Testis (tissue), 5 donors: ENCODE measurements at places on chromosomes 7 and 10. TPM values are rescaled to one million over a fixed set of nuclear protein-coding genes. Genes with fewer than 3 reads are reported as not detected.

Gene AVL9
- total RNA-seq, result 46.8 TPM

Gene LBX1
- total RNA-seq, result 0.12 TPM

Gene CDH23
- 125 TPM for total RNA-seq

Gene CDK1
- total RNA-seq, result 11.8 TPM

Gene MMRN2
- total RNA-seq, result 14.9 TPM

Gene IKZF1
- total RNA-seq, result 10.4 TPM

Gene ADAP1
- 6.1 TPM for total RNA-seq

Gene PLPP4
- total RNA-seq, result 21.9 TPM

Gene TPST1
- total RNA-seq, result 34.7 TPM

Gene CNTNAP2
- 4.4 TPM for total RNA-seq

Gene HOXA2
- total RNA-seq, result not detected

Gene KLLN
- total RNA-seq, result 3.9 TPM

Gene UFSP1
- 4.2 TPM for total RNA-seq

Gene FEZF1
- total RNA-seq, result 5.6 TPM

Gene OPALIN
- not detected for total RNA-seq

Gene CCDC172
- total RNA-seq, result 7.3 TPM
